ENCODE measurements at places on chromosomes 11 and 22.

- no peak for DNase-seq
These were observed 250.7 kb downstream of the LUZP2 start for GRCh38 chr11:24747275-24748251.

DNA sequence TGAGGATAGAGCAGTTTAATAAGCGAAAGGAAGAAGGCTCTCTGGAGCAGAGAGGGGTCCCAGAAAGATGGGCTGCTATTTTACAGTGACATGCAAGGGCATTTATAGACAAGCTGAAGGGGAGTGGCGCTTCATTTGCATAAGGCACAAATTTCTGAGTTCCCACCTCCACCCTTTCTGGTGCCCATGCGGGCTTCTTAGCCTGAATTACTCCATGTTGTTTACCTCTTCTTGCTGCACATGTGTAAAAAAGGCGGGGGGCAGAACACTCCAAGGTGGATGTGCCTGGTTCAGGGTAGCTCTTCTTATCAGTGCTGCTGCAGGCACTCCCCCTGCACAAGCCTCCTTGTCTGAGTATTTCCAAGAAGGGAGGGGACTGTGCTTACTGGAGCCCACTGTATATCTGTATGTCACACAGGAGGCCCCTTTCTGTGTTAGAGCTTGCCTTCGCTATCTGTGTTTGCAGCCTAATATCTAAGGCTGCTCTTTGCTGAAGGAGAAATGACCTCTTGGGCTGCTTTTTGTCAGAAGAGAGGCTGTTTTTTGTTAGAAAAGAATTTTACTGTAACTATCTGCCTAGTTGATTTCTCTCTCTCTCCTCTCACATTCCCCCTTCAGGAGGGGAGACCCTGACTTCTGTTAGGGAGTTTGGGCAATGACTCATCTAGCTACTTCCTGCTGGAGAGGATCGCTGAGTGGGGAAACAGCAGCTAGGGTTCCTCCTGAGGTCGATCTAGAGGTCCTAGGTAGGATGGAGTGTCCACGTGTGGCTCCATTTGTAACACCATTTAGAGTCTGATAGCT lies 1057.0 kb upstream of the CNTN5 start:
- no peak for DNase-seq

GRCh38 chr11:119363851-119364590 lies 17.5 kb downstream of the USP2 start:
- peak; percentile 56 for DNase-seq

GRCh38 chr11:1660111-1660867 lies 30.7 kb downstream of the KRTAP5-5 start:
- no peak for DNase-seq

DNA sequence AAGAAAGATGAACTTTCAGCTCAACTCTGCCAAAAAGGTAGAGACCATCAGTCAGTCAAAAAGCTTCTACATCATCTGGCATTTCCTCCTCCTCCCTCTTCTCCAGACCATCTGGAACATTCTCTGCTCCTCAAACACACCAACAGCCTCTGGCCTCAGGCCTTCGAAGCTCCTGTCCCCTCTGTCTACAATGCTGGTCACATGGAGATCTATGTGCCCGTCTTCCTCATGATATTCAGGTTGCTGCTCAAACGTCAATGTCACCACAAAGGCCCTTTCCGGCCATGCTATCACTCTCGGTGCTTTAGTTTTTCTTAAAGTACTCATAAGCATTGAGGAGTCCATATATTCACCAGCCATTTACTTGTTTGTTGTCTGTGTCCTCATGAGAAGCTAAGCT lies 146.2 kb downstream of the SPATA19 start:
- DNase-seq: no peak

DNA sequence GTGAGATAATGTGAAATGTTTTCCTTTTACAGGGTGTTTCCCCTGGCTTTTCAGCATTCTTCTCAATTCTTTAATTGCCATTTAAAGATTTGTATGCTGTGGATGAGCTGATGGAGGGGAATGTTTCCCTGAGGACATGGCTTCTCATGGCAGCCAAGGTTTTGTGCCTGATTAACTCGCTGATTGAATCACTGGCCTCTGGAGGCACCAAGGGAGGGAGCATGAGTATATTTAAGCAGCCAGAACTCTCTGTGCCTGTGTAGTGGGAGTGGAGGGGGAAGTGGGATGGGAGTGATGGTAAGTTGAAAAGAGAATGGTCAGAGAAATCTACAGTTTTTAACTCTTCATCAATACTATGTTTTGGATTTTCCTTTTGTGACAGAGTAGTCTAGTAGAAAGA lies 88.7 kb downstream of the STIM1 start:
- DNase-seq: no peak

GRCh38 chr11:111465400-111465799 lies 46.8 kb downstream of the BTG4 start:
- DNase-seq: no peak

DNA sequence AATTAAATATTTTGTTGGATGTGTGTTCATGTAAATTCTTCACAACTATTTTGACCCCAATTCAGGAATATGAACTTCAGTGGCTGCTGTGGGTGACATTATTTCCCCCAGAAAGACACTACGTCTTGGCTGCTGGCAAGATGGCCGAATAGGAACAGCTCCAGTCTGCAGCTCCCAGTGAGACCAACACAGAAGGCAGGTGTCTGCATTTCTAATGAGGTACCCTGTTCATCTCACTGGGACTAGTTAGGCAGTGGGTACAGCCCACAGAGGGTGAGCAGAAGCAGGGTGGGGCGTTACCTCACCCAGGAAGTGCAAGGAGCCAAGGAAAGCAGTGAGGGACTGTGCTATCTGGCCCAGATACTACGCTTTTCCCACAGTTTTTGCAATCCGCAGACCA lies 65.3 kb downstream of the ZBTB44 start:
- no peak for DNase-seq

- no peak for DNase-seq
These were observed 77.1 kb upstream of the MTMR2 start for GRCh38 chr11:96001037-96001436.

DNA sequence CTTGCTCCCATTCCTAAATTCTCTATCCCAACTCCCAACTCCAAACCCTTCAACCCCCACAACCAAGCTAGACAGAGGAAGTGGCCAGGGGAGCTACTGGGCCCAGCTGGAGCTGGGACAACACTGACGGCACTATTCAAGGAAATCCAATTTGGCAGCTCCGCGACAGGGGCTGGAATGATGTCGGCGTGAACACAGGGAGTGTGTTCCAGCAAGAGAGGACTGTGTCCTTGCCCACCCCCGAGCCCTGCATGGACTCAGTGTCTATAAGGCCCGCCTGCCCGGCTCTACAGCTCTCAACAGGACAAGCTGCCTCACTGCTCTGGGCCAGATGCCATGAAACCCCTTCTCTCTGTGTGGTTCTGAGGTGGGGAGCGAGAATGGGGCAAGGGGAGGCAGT lies 11.3 kb downstream of the PCSK7 start:
- no peak for DNase-seq

- no peak for DNase-seq
These were observed 6.3 kb downstream of the CRY2 start for GRCh38 chr11:45853332-45854219.

- DNase-seq: no peak
These were observed 283.7 kb downstream of the CTTN start for GRCh38 chr11:70682056-70682455.

DNA sequence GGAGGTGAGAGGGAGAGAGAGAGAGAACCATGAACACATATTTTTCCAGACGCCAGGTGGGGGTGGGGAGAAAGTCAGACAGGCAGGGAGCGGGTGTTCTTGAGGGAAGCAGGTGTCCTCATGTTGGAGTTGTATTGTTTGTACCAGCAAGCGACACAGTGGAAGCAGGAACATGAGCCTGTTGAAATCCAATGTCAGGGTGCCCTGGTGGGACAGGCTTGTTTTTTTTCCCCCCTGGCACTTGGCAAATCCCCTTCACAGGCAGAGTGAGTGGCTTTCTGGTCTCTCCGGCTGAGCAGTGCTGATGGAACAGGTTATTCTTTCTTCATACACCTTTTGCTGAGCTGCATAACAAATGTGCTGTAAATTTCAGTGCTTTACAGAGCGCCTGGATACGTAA lies 125.6 kb downstream of the GRIK4 start:
- no peak for DNase-seq

DNA sequence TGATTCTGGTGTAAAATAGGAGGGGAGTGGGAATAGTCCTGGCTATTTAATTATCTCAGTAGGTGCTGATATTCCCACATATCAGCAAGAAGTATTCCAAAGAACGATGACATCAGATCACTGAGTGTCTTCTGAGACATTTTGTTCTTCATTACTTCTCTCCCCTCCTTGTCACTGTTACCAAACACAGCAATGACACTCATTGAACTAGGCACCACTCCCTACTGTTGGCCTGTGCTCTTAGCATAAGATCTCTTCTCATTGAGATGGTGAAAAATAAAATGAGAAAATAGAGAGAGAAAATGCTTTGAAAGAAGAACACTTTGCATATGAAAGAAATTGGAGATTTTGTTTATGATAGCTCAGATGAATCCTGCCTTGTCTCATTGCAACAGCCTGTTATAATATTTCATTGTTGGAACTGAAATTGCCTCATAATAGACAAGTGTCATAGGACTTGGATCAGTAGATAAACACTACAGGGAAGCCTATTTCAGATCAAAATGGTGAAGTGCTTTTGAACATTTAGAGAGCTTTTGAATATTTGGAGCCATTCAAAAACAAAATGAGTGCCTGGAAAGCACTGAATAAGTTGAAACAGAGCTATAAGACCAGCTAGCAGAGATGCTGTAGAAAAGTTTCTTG lies 11.3 kb upstream of the ETS1 start:
- no peak for DNase-seq

GRCh38 chr11:62402226-62402959 lies 16.4 kb upstream of the SCGB1A1 start:
- DNase-seq: no peak

GRCh38 chr11:57397394-57397990 lies 7.0 kb upstream of the PRG2 start:
- DNase-seq: no peak

DNA sequence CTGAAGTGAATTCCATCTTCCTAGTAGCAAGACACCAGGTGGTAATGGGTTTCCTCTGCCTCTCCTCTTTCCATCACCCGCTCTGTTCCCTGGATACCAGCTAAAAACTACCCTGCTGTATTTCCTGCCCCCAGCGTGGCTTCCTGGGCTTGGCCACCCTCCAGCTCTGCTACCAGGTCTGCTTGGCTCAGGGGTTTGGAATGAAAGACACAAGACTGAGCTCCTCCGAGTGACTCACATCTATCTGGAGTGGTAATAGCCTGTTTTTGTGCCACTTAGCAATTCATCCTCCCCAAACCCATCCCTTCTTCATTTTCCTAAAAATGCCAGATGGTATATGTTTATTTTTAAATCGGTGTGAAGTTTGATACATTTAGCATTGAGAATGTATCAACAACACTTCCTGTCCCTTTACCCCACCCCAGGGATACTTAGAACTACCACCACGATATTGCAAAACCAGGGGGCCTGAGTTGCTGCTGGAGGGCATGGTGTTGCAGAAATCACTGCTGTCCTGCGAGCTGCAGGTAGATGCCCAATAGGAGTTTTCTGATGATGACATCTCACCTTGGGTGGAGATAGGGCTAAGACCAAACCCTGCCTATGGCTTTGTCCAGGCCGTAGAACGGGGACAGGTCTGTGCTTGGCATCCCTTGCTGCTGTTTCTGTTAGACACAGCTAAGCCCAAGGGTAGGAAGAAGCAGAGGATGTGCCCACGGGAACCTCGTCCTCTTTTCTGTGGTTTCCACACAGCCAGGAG lies 7.5 kb upstream of the MICAL3 start:
- no peak for DNase-seq

GRCh38 chr11:88623531-88623930 lies 286.0 kb upstream of the CTSC start:
- no peak for DNase-seq

- DNase-seq: no peak
These were observed 11.7 kb upstream of the MYH9 start for GRCh38 chr22:36399472-36399778.

GRCh38 chr11:75100314-75100713 lies 3.6 kb upstream of the OR2AT4 start:
- DNase-seq: no peak

DNA sequence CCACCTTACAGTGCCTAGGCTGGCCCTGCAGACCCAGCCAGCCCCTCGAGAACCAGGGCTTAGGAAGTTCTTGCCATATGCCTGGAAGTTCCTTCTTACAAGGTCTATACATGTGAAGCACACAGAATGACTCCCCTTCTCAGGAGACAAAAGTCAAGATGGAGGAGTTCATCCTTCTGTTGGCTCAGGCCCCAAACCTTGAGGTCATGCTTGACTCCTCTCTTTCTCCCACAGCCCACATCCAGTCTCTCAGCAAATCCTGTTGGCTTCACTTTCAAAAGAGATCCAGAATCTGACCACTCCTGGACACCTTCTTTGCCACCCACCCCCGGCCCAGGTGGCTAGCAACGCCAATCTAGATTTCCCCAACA lies 1.7 kb upstream of the CD248 start:
- no peak for DNase-seq

DNA sequence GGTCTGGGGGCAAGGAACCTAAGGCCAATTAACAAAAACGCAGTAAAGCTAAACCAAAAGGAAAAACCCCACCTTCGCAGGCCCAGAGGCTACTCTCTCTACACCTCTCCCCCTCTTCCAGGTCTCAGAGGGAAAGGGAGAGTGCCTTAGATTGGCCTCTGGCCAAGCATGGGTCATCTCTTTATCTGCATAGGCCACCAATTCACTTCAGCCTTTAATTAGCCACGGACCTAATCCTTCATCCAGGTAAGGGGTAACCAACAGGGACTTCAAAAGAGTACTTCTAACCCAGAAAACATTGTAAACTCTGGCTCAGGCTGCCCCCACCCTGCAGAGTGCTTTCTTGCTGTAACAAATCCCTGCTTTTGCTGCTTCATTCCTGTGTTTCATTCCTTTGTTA lies 9.4 kb downstream of the VSTM5 start:
- no peak for DNase-seq

- DNase-seq: no peak
These were observed 310.2 kb upstream of the ZC3H12C start for GRCh38 chr11:109783014-109783413.

DNA sequence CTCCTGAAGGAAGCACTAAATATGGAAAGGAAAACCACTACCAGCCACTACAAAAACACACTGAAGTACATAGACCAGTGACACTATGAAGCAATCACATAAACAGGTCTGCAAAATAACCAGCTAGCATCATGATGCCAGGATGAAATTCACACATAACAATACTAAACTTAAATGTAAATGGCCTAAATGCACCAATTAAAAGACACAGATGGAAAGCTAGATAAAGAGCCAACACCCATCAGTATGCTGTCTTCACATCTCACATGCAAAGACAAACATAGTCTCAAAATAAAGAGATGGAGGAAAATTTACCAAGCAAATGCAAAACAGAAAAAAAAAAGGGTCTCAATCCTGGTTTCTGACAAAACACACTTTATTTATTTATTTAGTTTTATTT lies 171.7 kb downstream of the TTC28 start:
- no peak for DNase-seq

Measured in HuH-7.5 (cell line).